ENCODE measurements at places on chromosomes 1 and 21.

- DNase-seq = no peak
Measured at GRCh38 chr1:196513821-196514220, 94.4 kb downstream of the KCNT2 start.

- DNase-seq = no peak
Measured at GRCh38 chr1:81836007-81836626, 35.4 kb downstream of the ADGRL2 start.

DNA sequence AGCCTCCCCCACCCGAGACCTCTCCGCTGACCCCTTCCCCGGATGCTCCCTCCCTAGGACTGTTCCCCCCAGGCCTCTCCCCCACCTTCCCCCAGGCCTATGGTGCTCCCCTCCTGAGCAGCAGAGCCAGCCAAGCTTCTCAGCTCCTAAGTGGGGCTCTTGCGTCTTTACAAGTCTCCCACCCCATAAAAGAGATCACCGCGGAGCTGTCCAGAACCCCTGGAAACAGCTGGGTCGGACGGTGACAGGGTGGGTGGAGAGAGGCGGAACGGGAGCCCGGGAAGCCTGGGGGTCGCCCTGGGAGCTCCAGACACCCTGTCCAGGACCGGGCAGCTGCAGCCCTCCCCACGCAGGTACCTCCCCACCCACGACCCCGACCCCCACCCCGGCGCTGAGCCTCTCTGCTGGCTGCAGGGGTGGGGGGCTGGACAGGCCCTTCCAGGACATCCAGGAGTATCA, 61.2 kb downstream of the WNT9A start:
- DNase-seq = no peak

GRCh38 chr1:7048395-7048794, 263.1 kb downstream of the CAMTA1 start:
- DNase-seq = no peak

DNA sequence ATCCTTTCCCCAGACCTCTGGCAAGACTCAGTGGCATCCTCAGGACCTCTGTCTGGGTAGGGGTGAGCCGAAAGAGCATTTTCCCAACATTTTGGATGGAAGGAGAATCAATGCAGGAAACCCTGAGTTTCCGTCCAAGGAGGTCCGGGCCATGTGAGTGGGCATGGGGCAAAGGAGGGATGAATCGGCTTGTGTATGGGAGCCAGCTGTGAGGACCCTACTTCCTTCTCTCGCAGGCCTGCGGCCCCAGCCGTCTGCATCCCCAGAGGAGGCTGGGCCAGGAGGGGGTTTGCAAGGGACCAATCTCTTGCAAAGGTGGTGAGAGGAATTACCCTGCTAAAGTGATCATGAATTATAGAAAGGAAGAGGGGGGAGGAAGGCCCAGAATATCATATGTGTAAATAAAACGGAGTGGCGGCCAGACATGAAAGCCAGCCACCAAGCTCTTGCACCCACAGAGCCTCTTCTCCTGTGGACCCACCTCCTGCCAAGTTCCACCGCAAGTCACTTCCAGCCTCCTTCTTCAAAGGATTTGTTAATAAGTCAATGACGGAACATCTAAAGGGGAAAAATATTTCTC, 48.2 kb upstream of the POU3F1 start:
- no peak for DNase-seq

GRCh38 chr1:48246727-48247126, 24.2 kb downstream of the SLC5A9 start:
- DNase-seq = no peak

GRCh38 chr1:68205794-68206358, 26.4 kb downstream of the WLS start:
- DNase-seq = no peak

DNA sequence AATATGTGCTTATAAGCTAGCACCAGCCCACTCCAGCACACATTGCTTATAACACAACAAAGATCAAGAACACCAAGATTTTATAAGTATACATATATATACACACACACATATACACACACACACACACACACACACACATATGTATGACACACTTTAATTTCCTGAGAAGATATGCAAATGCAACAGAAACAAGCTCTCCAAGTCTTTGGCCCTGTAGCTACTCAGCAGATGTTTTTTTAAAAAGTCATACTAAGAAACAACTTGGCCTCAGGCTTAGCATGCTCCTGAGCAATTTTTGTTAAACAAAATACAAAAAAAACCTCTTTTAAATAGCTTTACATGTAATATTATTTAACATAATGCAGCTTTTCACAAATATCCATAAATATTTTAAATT, 11.1 kb downstream of the TNFSF18 start:
- DNase-seq = no peak

DNA sequence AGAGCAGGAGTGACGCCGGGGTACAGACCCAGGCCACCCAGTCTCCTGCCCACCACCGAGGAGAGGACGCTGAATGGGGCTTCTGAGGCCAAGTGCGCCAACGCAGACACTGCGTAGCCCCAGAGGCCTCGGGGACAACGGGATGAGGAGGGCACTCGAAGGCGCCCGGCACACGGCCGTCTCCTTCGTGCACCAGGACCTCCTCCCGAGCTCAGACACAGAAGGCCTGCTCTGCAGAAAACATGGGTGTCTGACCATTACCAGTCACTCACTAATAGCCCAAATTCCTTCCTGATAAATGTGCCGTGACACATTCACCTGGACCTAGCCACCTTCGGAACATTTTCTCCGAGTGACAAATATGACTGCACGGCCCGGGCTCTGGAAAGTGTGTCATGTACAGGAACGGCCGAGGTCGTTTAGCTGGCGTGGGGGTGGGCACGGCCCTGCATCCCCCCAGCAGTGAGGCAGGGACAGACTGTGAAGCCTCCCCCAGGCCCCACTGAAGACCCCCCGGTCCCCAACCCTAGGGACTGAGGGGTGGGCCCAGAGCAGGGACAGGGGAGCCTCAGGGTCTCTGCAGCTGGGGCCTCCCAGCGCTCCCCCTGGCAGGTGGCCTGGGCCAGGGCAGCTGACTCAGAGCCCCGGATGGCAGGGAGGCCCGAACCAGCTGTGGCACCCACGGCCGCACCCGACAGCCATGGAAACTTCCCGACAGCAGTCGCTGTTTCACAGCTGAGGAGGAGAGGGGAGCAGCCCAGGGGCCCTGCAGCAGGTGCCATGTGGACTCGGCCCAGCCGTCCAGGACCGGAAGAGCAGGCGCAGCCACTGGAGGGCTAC, 16.7 kb upstream of the COL6A2 start:
- no peak for DNase-seq

DNA sequence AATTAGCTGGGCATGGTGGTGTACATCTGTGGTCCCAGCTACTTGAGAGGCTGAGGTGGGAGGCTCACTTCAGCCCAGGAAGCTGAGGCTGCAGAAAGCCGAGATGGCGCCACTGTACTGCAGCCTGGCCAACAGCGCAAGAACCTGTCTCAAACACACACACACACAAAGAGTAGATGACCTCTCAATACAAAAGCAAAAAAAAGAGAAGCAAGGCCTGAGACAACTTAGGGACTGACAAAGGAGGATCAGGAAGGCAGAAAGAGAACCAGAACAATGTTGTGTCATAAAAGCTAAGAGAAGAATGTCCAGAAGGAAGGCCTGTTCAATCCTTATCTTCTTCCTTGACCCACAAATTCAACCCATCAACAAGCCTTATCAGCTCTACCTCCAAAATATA, 18.5 kb downstream of the WASF2 start:
- DNase-seq = no peak

GRCh38 chr1:201350884-201351283, 26.6 kb downstream of the TNNT2 start:
- no peak for DNase-seq

DNA sequence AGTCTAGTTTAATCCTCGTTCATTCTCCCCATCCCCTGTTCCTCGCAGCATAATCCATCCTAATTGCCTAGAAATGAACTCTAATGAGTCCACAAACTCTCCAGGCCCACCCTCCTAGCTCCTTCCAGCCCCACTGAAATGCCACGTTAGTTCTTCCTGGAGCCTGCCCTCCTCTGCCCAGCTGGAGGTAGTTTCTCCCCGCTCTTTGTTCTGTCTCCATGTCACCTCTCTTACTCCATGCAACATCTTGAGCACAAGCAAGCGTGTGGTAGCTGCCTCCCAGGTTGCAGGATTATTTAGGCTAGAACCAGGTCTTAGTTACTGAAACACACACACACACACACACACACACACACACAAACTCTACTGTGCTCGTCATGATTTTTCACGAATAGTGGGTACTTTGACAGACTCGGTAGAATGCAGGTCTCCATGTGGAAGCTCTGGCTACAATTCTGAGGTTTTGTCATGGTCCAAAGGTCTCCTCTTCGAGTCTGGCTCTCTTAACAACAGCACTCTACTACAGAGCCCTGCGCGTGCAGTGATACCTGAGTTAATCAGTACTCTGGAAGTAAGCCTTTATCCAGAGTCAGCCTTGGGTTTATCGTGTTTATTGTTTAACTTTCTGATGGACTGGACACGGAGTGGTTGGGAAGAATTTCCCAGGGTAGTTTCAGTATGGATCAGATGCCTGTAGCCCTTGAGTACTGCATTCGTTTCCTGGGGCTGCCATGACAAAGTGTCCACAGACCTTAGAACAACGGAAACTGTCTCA, 27.5 kb downstream of the HUNK start:
- DNase-seq = no peak

DNA sequence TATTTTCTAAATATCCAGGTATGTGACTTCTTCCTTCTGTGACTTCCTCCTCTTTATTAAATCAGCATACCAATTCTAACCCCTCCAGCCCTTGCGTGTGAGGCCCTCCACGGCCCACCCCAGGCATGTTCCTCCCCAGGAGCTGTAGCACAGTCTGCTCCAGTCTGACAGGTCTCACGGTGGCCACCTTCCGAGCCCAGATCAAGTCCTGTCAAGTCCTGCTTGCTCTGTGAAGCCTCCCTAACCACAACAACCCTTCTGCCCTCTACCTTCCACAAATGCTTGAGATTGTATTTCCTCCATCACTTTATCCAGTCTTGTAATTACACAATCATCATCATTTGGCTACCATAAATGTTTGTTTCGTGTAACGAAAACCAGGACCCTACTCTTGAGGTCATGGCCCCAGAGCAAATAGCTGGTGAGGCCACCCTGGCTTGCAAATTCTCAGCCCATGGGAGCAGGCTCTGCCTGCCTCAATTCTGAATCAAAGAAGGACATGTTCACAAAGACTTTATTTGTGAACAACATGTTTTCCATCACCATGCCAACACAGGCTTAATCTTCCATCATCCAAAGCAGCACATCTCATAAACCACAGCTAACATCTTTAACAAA, 33.0 kb upstream of the S100A7 start:
- DNase-seq = no peak

- peak; percentile 96 for DNase-seq
Measured at GRCh38 chr1:221392453-221392852, 349.4 kb downstream of the DUSP10 start.

- no peak for DNase-seq
Measured at GRCh38 chr1:6127587-6128163, 52.4 kb downstream of the CHD5 start.

GRCh38 chr21:40796464-40796863, 50.5 kb downstream of the DSCAM start:
- no peak for DNase-seq

- DNase-seq = no peak
Measured at GRCh38 chr1:211830055-211830327, 572 bp downstream of the LPGAT1 start.

GRCh38 chr1:203026666-203027663, 674 bp downstream of the PPFIA4 start:
- no peak for DNase-seq

- DNase-seq = no peak
Measured at GRCh38 chr1:235998812-235999211, 66.1 kb downstream of the NID1 start.

DNA sequence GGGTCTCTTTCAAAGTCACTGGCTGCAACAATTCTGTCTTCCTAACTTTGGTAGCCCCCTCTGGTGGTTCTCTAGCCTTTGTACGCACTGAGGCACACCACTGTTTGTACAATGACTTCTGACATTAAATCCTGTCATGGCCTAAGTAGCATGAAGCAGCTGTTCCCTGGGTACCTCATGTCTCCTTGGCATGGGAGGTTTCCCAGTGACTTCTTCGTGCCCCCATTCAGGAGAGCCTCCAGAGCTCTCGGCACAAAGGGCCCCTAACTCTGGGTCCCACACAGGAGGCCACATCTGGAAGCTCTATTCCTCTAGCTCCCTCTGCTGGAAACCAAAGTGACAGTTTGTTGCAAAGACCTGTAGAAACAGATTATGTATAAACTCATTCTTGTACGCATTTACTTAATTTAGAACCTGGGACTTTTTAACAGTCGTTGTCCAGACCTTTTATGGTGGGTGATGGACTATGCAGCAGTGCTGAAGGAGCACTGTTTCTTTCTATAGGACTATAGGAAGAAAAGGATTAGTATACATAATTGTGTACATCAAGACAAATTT, 13.4 kb downstream of the SWT1 start:
- peak; percentile 34 for DNase-seq

DNA sequence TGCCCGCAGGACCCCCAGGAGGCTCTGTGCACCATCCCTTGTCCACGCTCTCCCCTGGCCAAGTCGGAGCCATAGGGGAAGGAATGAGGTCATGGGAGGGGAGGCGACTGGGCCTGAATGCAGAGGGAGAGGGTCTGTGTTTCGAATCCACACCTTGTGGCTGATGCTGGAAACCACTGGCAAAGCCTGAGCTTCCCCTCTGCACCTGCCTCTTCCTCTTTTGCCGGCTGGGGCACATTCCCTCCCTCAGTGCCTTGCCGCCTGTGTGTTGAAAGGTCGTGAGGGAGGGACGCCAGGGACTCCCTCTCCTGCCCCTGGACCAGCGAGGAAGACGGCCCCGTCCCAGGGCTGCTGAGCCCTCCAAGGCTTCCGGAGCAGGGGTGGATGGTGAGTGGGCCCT, 27.3 kb downstream of the PRDM16 start:
- DNase-seq = no peak

DNA sequence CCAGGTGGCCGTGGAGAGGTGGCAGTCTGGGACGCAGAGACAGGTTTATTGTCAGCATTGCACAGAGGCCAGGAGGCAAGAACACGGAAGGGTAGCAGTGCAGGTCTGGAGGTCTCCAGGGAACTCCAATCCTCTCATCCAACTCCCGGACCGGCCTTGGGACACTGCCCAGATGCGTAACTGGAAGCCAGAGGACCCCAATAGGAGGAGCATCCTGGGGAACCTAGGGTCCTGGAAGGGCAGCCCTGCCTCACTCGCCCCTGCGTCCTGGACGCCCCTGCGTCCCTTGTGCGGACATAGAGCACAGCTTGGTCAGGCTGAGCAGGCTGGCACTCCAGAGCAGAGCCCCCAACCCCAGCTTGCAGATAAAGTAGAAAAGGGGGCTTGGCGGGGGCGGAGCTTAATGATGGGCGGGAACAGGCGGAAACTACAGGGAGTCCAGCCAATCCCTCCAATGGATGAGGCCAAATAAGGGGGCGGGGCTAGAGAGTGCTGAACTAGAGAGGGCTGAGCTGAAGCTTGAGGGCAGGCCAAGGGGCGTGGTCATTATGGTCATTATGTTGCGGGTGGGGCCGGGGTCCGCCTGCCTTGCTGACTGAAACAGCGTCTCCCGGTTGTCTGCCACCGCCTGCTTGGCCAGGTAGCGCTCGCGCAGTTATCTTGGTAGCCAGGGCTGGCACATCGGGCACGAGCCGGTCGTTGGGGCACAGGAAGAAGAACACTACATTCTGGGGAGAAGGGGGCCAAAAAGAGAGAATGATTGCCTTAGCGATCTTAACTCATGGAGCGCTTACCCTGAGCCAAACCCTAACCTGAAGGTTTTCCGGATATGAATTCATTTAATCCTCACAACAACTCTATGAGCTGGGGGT, 3.7 kb upstream of the ARHGEF19 start:
- DNase-seq = peak; percentile 44

- no peak for DNase-seq
Measured at GRCh38 chr1:194104247-194104844, 917.9 kb upstream of the B3GALT2 start.

GRCh38 chr1:6614019-6614928, 743 bp downstream of the PHF13 start:
- DNase-seq = no peak

- DNase-seq = peak; percentile 22
Measured at GRCh38 chr1:155093911-155094621, 15.4 kb downstream of the EFNA3 start.

All from astrocyte of the cerebellum (primary cell).